ENCODE measurements at places on chromosomes 16 and 17. TPM values are rescaled to one million over a fixed set of nuclear protein-coding genes. Genes with fewer than 3 reads are reported as not detected.

DNA sequence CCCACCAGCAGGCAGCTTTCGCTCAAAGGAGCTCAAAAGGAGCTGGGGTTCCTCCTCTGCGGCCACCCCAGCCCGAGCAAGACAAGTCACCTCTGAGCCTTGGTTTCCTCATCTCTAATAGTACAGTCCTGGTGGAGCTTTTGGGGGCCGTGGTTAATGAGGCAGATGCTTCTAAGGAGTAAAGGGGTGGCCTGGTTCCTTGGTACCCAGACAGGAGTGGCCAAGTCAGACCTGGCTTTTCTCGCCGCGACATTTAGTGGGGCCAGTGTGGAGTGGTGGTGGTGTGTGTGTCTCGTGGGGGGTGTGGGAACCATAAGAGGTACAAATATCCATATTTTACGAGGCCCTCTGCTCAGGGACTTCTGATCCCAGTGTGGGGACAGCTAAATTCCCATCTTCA is 6.7 kb downstream of the FOXF1 start:
- no peak for DNase-seq

DNA sequence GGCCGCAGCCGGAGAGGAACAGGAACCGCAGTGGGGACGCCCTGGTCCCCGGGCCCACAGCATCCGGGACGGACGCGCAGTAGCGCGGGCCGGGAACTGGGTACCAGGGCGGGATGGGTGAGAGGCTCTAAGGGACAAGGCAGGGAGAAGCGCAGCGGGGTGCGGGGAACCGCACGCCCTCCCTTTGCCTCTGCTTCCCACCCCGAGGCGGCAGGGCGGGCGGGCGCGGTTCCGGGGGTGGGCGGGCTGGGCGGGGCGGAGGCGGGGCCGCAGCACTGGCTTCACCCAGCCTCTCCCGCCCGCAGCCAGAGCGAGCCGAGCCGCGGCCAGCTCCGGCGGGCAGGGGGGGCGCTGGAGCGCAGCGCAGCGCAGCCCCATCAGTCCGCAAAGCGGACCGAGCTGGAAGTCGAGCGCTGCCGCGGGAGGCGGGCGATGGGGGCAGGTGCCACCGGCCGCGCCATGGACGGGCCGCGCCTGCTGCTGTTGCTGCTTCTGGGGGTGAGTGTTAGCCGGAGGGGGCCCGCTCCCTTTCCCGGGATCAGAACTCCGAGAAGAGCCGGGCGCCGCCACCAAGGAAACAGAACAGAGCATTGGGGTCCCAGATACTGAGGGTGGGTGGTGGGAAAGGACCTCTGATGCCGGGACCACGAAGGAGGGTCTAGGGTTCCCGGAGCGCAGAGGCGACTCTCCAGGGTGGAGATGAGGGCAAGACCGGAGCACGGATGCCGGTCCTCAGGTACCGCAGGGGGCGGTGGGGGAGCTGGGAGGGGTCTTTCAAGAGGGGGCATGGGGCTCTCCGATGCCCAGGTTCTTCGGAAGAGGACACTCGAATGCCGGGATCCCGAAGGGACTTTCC is at the start of gene NGFR:
TSS of gene NGFR (plus strand) at position 308 of the 856 bp plus-strand sequence. CDS start at position 433, 125 bp downstream.
- peak; percentile 67 for DNase-seq

- no peak for DNase-seq
These were observed 7.5 kb upstream of the RASD1 start for GRCh38 chr17:17503566-17504130.

DNA sequence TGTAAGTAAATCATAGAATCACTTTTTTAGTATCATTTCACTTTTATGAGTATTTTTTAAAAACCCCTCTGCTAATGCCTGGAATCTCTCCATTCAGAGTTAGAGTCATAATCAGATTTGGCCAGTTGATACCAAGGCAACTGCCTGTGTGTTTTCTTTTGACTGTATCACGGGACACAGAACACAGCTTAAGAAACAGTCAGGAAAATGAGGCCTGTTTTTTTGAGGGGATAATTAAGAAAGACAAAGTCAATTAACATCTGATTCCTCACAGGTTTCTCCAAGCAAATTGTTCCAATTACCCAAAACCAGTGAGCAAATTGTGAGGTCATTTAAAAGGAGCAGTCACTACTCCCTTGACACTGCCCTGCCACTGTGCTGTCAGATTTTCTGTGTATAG is 944.5 kb upstream of the SOX9 start:
- no peak for DNase-seq

DNA sequence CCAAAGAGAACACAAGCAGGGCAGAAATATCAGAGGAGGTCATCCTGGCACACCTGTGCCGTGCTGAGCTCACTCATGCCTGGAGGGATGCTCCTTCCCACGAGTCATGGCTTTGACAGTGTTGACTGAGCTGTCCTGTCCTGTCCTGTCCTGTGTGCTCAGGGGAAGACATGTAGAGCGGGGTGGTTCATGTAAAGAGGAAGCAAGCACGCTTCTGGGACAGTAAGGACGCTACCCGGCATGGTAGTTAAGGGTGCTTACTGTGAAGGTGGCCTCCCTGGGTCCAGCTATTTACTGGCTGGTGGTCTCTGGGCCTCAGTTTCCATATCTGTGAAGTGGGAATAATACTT is 398 bp downstream of the LGALS9 start:
- DNase-seq: no peak

DNA sequence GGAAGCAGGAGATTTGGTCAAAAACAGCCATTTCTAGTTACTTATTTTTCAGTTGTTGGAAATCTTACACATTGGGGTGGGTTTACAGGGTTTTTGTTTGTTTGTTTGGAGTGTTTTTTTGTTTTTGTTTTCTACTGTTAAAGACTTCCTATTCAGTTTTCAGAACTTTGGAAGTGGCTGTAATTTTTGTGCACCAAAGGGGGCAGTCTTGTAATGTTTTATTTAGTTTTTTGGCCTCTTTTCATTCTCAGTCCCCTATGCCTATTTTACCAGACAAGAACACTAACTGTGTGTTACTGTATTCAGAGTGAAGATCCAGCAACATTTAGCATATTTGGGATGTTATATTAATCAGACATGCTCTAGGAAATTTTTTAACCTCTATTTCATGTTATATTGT is 20.6 kb downstream of the TPPP3 start:
- no peak for DNase-seq

- no peak for DNase-seq
These were observed 27.5 kb downstream of the MYBBP1A start for GRCh38 chr17:4527566-4528125.

DNA sequence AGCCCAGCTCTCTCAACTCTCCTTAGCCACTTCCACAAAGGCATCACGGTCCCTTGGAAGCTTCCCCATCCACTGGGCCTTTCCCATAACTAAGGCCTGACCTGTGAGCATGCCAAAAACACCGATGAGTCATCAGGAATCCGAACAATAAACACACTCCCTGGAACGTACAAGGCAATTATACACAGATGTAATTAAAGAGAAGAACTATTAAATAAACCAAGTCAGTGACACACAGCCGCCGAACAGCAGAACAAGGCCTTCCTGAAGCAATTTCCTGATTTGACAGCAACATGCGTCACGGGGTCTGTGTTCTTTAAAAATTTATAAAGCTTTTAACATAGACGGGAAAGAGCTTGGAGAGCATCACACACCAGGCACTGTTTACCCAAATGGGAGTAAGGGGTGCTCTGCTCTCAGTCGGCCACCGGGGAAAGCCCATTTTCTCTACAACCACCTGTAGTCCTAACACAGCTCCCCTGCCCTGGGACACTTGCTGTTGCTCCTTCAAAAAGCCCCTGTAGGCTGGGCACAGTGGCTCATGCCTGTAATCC is 29.4 kb downstream of the COG7 start:
- no peak for DNase-seq

DNA sequence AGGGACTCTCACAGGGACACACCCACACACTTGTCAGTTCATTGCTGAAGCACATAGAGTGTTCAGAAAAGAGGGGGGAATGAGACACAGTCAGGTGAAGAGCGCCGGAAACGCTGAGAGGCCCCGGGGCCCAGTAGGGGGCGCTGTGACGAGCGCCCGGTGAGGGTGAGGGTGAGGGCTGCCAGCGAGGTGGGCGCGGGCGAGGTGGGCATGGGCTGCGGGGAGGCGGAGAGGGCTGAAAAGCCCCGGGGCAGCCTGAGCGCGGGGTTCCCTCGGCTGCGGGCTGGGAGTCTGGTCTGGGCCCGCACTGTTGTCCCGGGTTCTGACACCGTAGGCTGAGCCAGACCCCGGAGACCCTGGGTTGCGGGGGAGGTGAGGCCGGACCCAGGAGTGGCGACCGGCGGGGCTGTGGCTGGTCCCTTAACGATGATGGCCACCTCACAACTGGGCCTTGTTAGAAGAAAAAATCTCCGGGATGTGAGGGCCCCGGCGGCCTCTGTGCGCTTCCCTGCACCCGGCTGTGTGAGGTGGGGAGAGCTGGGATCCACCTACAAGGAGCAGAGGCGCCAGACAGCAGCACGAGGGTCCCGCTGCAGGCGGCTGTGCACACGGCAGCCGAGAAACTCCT is 91.4 kb downstream of the C16orf78 start:
- DNase-seq: peak; percentile 34

DNA sequence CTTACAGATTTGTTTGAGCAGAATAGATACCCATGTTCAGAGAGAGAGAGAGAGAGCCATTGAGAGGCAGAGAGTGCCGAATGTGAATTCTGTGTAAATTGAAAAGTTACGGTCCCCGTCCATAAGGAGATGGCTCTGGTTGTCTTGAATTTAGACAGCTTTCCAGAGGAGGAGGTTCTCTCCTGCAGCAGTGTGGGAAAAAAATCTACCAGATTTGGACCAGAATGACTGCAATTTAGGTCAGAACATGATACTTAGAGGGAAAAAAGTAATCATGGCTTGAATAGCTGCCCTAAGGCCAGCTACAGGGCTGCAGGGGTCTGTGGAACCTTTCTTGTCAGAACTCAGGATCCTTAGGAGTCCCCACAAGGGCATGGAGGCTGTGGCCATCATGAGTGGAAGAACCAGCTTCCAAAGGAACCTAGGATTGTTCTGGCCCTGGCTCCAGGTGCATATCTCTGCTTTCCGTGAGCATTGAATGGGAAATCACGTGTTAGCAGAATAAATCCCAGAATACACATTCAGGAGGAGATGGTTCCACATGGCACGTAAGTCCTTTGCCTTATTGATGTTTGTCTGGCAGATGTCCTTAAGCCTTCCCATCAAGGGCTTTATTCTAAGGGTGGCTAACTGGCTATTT is 13.0 kb downstream of the PITPNC1 start:
- DNase-seq: no peak

DNA sequence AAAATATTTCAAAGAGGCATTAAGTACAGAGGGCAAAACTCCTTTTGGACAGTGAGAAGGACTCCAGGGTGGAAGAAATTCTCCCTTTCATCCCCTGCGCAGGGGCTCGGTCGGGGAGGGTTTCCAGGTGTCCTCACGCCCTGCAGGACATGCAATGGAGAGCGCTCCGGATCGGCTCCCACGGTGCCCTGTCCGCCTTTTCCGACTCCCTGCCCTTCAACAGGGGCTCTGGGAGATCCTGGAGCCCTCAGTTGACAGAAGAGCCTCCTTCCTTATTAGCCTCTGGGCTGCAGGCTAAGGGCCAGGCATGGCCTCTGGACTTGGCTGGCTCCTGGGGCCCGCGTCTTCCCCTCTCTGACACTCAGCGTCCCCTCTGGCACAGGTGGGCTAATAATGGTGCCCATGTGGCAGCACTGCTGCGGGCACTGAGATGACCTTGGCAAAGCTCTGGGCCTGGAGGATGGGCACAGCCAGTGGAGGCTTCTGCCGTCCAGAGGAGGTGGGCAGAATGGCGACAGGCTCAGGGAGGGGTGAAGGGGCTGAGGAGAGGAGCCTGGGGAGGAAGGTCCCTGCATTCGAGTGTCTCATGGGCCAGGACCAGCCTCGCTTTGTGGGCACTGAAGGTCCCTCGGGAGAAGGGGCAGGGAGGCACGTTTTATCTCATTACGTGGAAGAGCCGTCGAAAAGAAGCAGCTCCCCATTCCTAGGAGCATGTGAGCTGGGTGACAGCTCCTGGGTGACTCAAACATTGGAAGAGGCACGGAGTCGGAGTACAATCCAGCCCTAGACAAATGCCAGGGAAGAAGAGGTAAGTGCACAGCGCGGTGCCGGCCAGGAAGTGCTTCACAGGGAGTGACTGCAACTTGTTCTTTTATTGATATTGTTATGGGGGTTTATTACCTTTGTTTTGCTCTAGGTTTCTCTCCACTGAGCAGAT is 161.7 kb downstream of the IRF8 start:
- DNase-seq: no peak

GRCh38 chr16:2497116-2497630 is 16.6 kb upstream of the ATP6V0C start:
- no peak for DNase-seq

DNA sequence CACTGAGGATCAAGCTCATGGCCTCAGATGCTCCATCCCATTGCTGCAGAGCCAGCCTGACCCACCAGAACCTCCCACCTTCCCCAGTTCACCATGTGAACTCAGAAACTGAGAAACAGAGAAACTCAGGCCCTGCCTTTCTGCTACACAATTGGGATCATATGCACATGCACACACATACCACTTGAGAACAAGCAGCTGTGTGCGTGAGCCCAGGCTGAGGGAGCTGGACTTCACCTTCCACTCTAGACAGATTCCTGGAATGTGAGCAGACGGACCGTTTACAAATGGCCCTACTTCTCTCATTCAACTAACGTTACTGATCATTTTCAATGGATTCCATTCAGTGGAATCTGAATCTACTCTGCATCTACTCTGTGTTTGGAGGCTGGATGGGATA is 1.7 kb upstream of the SPEM2 start:
- DNase-seq: no peak

DNA sequence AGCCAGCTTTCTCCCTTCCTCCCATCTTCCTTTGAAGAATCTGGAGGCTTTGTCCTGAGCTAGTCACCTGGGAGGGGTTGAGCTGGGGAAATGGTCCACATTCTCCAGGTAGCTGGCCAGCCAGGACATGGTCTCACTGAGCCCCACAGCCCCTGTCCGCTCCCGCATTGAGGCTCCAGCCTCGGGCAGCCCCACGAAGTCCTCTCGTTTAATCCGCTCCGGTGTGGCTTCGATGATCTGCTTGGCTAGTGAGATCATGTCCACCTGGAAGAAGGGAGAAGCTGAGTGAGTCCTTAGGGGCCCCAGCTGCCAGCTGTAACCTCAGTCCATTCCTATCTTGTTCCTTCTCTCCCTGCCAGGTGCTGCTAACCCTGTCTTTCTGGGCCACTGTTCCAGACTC is 2.7 kb upstream of the SPAG7 start:
- no peak for DNase-seq

Gene CNTNAP1
- total RNA-seq: 4.4 TPM

Gene MEFV
- 0.16 TPM for total RNA-seq

Gene OR4D1
- 0.30 TPM for total RNA-seq

Gene PRRT2
- 1.4 TPM for total RNA-seq

Gene SEPTIN1
- total RNA-seq: 161 TPM

All from activated naive CD4-positive, alpha-beta T cell treated with anti-CD3 and anti-CD28 coated beads, Interleukin-2, amount 50 U/mL, for 72 hours (primary cell).